NCI-H345 (cell line): ENCODE measurements at places on chromosomes 7 and 10.

GRCh38 chr7:101017064-101017777 is 2.7 kb upstream of the MUC17 start:
- DNase-seq: peak; percentile 15

GRCh38 chr10:131456411-131456810 is 144.9 kb upstream of the TCERG1L start:
- no peak for DNase-seq

- no peak for DNase-seq
These were observed 440.7 kb downstream of the PLXDC2 start for GRCh38 chr10:20256969-20257368.

- no peak for DNase-seq
These were observed 169.0 kb upstream of the PHYHIPL start for GRCh38 chr10:59007307-59008025.

- DNase-seq: no peak
These were observed 41.5 kb downstream of the TPST1 start for GRCh38 chr7:66246554-66247171.

DNA sequence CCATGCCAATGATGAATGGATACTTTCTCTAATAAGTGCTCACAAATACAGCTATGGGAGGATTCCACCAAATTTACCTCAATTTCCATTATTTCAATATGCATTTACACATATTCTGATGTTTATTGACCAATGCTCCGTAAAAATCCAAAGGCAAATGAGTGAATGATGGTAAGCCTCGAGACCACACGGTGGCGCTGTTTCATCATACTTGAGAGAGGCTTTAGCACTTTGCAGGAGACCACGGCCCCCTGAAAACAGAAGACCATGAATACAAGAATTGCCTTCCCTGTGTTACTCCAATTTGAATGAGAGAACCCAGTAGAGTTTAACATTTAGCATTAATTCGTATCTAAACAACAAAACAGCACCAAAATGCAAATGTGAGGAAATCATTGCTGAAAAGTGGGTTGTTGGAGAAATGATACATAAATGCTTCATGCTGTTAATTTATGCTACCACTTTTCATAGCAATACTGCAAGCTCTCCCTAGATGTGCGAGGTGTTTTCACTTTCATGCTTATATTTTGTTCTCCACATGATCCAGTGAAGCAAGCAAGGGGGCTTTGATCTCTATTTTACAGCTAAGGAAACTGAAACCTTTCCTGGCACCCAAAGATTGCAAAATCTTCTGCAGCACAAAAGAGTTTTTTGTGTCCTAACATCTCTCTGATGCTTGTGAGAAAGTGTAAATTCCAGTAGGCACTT is 35.4 kb downstream of the TRIL start:
- peak; percentile 88 for DNase-seq

DNA sequence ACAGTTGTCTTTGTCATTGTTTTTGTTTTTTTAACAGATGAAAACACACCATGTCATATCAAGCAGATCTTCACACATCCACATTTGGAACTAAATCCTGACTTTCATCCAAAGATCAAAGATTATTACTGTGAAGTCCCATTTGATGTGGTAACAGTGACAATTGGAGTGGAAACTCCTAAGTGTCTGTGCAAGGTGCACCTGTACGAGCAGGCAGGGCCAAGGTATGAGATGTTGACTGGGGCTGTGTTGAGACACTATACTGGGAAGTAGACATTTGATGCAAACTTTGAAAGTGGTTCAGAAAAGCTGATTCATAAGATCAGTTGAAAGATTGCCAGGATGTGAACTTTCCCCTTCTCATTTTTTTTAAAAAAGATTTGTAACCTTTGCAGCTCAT is 152.3 kb downstream of the CPED1 start:
- no peak for DNase-seq

GRCh38 chr7:95874129-95874528 is 101.8 kb downstream of the DYNC1I1 start:
- no peak for DNase-seq

DNA sequence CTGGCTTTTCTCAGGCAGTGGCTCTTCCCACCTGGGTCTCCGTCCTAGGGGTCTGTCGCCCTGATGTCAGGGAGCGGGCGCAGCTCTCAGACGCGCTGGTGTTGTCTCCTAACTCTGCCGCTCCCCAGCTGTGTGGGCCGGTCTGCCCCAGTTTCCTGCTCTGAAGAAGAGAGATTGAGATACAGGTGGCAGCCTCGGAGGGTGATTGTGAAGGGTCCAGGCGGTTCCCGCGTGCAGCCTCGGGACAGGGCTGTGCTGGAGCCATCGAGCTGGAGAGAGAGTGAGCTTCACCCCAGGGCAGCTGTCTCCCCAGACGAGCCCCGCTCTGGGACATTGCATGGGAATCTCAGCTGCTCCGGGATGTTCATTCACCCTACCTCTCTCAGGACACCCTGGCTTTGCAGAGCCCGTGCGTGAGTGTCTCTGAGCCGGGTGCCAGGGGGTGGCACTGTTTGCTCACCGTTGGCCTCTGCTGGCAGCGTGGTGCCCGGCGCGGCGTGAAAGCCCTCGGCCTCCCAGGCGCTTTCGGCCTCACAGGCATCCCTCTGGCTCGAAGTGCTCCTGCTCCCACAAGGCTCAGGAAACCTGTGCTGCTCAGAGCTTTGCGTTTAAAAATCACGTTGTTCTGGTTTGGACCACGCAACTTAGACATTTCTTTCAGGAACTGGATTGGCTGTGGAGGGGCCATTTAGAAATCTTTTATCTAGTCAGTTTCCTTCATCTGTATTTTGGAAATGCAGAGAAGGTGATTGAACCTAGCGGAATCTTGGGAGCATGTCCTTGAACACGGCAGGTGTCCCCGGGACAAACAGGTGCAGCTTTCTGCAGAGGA is 33.8 kb upstream of the ZFAND2A start:
- peak; percentile 72 for DNase-seq

- no peak for DNase-seq
These were observed 26.6 kb downstream of the REEP3 start for GRCh38 chr10:63547628-63548360.

GRCh38 chr7:78232806-78233205 is 434.2 kb downstream of the PHTF2 start:
- no peak for DNase-seq

- no peak for DNase-seq
These were observed 90.6 kb upstream of the ODAD2 start for GRCh38 chr10:28089467-28089866.

- no peak for DNase-seq
These were observed 13.2 kb downstream of the STAM start for GRCh38 chr10:17657103-17657500.

GRCh38 chr7:2099048-2099957 is 133.4 kb downstream of the MAD1L1 start:
- no peak for DNase-seq

DNA sequence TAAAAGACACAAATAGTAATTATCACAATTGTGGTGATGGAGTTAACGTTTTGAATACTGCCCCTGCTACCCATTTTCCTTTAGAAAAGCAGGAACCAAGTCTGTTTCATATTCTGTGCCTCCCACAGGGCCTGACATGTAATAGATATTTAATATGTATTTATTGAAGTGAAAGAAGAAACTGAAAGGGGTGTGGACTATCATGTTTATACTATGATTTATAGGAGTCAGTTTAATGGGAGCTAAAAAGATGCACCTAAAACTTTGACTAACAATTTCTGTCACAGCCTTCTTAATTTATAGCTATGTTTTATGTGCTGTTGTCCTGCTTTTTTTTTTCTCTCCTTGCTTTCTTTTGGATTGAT is 24.1 kb upstream of the BHLHA15 start:
- no peak for DNase-seq

DNA sequence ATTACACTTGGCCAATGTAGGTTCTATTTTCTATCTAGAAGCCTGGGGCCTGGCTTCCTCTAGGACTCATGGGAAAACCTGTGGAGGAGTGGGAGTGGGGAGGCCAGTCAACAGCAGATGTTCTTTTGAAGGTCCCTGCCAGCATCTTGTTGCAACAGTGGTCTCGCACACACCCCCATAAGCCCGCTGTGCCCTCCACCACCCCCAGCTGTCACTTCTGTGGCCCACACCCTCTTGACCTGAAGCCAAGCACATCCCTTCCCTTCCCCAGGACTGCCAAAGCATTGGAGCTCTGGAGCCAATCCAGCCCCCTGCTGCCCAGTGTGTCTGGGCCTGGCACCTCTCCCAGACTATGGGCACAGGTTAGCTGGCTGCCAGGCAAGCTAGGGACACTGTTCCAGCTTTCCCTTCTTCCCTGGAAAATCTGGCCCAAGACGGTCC is 1.9 kb upstream of the STX1A start:
- peak; percentile 47 for DNase-seq

GRCh38 chr7:55245271-55245723 is 119.8 kb upstream of the LANCL2 start:
- DNase-seq: no peak

GRCh38 chr10:85570871-85571270 is 795.7 kb downstream of the GRID1 start:
- DNase-seq: no peak

- no peak for DNase-seq
These were observed 60.1 kb downstream of the COL28A1 start for GRCh38 chr7:7475601-7476000.

GRCh38 chr7:140235114-140235513 is 58.3 kb upstream of the KDM7A start:
- no peak for DNase-seq

GRCh38 chr10:103850572-103850895 is 4.8 kb downstream of the SH3PXD2A start:
- DNase-seq: no peak

DNA sequence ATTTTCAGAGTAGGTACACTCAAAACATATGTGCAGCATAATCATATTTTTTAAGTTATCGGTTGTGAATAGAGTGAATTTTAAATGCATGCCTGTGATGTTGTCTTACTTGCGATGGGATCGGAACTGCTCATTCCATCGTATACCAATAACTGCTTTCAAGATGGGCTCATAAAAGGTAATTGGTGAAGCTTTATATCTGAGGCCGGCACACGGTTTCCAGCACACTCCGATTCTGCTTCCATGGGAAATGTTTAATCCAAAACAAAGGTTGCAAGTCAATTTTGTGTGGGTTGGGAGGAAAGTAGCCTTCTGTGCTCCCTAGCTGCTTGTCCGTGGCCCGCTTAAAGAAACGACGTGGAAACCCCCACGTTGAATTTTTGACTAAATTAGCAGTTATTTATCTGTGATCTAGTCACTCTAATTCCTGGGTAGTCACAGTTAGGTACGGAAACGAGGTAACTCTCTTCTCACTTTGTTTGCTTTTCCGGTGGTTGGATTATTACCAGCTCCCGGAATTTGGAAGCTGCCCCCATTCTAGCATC is 10.1 kb upstream of the CELF2 start:
- DNase-seq: no peak

- no peak for DNase-seq
These were observed 171.1 kb downstream of the HIBADH start for GRCh38 chr7:27491534-27491933.

- DNase-seq: no peak
These were observed 583.2 kb downstream of the GATA3 start for GRCh38 chr10:8637640-8638039.

- no peak for DNase-seq
These were observed 39.4 kb downstream of the FAM241B start for GRCh38 chr10:69669409-69669808.

DNA sequence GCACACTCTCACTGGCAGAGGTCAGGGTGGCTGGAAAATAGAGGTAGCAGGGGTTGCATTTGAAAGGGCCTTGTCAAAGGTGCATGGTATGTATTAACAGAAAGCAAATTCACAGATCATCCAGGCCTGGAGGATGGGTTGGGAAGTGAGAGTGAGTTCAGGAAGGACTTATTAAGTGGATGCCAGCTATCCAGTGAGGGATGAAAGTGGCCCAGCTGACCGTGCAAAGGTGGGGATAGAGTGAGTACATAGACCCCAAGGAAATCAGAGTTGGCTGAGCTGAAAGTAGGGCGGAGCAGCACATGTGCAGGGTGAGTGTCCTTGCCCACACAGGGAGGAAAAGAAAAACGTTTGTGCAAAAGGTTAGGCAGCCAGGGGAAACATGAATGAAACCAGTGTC is 58.1 kb downstream of the HECW1 start:
- no peak for DNase-seq

GRCh38 chr10:14379556-14380280 is 49.0 kb upstream of the FRMD4A start:
- no peak for DNase-seq

DNA sequence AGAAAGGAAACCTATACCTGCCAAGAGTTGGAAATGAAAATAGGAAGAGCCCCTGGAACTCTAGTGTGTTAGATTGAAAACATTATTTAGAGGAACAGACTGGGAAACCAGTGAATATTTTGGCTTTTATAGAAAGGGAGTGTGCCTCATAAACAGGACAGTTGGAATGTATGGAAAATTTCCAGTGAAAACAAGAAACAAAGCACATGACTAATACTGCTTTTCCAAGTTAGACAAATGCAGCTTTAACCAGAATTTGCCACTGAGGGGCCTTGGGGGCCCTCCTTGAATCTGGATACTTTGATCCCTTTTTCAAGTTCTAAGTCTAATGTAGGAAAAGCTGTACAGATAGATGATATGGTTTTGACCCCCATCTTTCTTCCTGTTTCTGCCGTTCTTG is 21.2 kb downstream of the ITGB8 start:
- DNase-seq: no peak

GRCh38 chr7:114086914-114087652 is 168.3 kb upstream of the PPP1R3A start:
- peak; percentile 51 for DNase-seq

- DNase-seq: no peak
These were observed 5.4 kb downstream of the INSIG1 start for GRCh38 chr7:155303039-155303593.

GRCh38 chr7:47818796-47819606 is 129.3 kb downstream of the PKD1L1 start:
- peak; percentile 67 for DNase-seq

DNA sequence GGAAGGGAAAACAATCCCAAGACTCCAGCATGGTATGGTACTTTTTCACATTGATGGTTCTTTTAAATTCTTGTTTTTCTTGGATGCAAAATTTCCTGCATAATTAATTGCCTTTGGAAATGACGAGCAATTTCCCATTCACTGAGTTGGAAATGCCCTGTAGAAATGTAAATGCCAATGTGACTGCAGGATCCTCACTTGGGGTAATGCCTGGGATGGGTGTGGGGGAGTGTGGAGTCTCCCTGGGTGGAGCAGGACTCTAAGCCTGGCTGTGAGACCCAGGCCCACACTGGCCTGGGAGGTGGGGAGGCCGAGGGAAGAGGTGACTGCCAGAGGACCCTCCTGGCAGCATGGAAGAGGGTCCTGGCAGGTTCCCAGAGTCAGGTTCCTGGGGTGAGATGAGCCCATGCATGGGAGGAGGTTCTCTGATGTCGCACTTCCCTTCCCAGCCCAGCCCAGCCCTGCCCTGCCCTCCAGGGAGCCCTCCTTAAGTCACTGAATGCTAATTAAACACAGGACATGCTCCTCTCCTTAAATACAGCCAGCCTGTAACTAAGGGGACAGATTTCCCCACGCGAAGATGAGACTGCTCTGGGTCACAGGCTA is 157.9 kb downstream of the GFRA1 start:
- DNase-seq: no peak

GRCh38 chr7:132392713-132393112 is 183.6 kb downstream of the PLXNA4 start:
- no peak for DNase-seq
